Mammary epithelial cell (primary cell): ENCODE measurements at places on chromosomes 2 and 18. TPM values are rescaled to one million over a fixed set of nuclear protein-coding genes. Genes with fewer than 3 reads are reported as not detected.
A peak's percentile ranks its signal among the peaks of the same experiment; 100 is the strongest.

DNA sequence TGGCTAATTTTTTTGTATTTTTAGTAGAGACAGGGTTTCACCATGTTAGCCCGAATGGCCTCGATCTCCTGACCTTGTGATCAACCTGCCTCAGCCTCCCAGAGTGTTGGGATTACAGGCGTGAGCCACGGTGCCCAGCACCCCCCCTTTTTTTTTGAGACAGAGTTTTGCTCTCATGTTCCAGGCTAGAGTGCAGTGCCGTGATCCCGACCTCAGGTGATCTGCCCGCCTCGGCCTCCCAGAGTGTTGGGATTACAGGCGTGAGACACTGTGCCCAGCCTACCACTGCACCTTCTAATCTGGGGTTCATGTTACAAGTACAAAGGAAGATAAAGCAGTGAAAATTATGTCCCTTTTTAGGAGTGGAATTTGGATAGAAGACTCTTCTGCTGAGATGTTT lies 41.5 kb upstream of the CABLES1 start:
- DNase-seq, result no peak

GRCh38 chr2:207156451-207157161 lies 9.1 kb downstream of the KLF7 start:
- no peak for DNase-seq

The GKN2 gene
- total RNA-seq, result not detected

DNA sequence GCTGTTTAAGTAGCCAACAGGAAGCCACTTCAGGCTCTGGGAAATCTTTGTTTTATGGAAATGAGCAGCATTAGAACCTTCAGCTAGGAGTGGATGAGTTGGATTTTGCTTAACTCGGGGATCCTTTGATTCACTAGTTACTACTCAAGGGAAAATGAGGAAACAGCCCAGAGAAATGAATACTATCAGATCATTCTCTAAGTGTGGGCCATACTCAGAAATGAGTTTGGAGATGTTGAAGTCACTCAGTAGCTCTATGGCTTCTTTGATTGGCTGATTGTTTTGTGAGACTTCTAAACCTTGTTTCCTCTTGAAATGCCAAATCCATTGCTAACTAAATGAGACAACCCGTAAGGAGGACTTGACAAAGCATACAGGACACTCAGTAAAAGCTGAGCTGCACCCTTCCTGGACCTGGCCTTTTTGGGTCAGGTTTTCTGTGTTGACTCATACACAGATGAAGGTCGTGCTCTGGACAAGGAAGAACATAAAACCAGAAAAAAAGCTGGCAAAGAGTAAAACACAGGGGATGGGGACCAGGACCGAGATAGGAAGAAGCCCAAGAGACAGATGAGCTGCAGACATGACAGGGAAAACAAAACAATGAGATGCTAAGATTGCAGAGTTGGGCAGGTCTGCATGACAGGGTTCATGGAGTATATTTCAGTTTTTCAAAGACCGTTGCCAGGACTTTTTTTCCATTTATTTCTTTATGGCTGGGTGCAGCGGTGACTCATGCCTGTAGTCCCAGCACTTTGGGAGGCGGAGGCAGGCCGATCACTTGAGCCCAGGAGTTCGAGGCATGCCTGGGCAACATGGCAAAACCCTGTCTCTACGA lies 41.6 kb downstream of the INO80C start:
- peak; percentile 83 for DNase-seq

The AMMECR1L gene
- 23.8 TPM for total RNA-seq

DNA sequence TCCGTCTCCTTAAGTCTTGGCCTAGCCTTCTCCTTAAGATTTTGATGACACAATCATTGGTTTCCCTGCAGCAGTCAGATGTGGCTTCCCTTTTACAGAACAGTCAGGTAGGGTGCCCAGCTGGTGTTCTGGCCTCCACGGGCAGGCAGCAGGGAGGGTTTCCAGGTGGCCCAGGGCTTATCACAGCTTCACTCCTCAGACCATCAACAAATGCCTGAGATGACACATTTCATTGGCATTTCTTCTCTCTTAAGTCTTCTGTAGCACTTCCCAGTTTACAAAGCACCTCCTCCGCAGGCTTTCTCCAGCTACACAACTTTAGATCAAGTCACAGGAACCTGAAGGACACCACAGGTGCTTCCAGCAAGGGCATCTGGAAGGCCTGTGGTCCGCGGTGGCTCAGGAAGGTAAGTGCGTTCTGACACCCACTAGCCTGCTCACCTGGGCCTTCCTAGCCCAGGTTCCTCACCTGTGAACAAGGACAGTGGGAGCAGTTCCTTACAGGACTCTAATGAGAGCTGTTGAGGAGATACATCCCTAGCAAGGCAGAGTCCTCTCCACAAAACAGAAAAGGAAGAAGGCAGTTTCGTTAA lies 37.6 kb downstream of the PTPN18 start:
- DNase-seq, result peak; percentile 27

The DYNAP gene
- total RNA-seq, result not detected

DNA sequence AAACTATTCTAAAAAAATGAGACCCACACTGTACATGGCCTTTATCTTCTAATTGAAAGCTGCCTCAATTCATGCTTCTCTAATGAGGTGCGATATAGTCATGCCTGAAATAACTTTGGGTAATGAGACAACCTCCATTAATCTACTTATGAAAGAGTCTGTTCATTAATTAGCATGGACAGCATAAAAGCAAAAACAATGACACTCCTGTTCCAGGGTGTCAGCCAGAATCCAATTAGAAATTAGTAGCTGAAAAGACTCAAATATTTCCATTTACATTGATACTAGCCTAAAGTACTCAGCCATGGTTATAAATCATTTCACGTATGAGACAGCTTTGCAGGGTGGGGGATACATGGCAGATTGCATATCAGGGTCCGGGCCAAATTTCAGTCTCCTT lies 288.7 kb downstream of the AKAIN1 start:
- no peak for DNase-seq

GRCh38 chr2:49294225-49294624 lies 139.9 kb upstream of the FSHR start:
- no peak for DNase-seq

The GKN1 gene
- 0.43 TPM in 1 of 2 replicates, not detected in the other for total RNA-seq

DNA sequence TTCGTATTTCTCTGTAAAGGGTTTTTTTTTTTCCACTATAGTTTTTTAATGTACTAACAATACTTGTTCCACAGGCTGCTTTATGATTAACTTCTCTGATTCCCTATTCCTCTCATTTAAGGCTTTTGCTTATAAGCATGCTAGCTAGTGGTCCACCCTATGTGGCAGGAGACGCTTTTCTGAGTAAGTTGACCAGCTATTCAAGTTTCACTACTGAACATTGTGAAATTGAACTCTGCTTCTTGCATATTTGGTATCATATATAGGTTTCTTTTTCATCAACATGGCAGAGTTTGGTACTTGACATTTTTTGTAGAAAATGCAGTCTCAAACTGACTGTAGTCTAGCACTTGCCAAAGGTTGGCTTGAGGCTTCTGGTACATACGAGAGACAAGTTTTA lies 74.2 kb downstream of the OTX1 start:
- DNase-seq, result no peak

- peak; percentile 95 for DNase-seq
These were observed 60.3 kb downstream of the STEAP3 start for GRCh38 chr2:119283873-119284331.

DNA sequence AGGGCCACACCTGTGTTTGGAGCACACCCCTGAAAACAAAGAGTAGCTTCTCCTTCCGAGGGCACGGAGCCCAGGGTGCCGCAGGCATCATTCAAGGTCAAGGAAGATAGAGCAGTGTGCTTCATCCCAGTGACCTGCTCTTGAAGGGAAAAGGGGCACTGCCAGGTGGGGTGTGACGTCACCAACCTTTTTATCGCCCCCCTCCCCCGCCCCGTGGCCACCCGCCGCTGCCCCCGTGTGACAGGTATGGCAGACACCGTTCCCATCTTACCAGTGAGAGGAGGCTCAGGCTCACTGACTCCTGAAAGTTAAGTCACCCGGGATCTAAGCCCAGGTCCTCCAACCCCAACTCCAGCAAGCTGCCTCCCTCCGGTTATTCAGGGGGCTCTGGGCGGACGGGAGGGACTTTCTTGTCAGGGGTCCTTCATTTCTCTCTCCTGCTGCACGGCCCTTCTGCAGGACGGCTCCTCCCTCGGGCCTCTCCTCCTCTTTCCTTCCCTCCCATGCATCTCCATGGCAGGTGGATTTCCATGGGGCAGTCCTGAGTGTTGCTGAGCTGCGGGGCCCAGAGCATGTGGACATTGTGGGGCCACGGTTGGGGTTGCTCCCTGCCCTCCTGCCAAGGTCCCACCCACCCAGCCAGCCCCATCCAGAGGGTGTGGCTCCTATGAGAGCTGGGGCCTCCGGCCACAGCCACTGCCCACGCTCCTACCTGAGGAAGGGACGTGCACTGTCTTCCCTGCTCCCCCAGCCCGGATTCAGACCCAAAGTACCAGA lies 114.1 kb upstream of the HDAC4 start:
- no peak for DNase-seq

DNA sequence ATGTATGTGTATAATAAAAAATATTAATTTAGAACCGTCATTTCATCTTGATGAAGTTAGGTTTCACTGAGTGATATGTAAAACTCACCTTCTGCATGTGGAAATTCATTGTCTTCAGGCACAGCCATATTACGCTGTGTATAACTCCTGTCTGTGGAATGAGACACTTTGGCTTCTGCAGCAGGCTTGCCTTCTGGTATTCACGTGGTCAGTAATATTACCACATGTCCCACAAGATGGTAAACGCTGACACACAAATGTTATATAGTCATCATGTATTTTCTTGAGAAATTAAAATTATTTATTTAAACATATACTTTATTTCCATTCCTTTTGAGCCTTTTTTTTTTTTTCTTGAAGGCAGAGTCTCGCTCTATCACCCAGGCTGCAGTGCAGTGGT lies 25.1 kb upstream of the AAK1 start:
- DNase-seq, result peak; percentile 27

DNA sequence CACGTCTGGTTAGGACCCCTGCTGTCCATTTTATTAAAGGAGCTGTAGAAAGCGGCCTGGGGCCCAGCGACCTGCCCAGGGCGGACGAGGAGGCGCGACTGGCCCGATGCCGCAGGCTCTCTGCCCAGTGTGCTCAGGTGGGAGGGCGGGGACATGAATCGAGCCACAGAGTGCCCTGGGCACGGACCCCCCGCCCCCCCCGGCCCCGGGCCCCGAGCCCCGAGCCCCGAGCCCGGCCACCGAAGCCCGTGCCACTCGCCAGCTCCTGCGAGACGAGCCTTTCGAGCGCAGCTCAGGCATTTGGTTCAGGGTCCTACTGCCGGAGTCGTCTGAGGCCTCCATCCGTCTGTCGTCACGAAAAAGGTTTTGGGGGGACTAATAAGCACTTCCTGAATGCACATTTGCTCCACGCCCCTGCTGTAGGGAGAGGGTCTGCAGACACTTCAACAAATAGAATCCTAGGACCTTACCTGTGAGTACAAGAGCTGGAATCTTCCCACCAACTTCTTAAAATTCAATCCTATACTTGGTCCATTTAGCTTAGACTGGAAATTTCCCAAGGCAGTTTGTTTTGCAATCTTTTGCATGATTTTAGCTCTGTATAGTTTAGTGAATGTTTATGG lies 602 bp upstream of the ADAM17 start:
- peak; percentile 37 for DNase-seq

DNA sequence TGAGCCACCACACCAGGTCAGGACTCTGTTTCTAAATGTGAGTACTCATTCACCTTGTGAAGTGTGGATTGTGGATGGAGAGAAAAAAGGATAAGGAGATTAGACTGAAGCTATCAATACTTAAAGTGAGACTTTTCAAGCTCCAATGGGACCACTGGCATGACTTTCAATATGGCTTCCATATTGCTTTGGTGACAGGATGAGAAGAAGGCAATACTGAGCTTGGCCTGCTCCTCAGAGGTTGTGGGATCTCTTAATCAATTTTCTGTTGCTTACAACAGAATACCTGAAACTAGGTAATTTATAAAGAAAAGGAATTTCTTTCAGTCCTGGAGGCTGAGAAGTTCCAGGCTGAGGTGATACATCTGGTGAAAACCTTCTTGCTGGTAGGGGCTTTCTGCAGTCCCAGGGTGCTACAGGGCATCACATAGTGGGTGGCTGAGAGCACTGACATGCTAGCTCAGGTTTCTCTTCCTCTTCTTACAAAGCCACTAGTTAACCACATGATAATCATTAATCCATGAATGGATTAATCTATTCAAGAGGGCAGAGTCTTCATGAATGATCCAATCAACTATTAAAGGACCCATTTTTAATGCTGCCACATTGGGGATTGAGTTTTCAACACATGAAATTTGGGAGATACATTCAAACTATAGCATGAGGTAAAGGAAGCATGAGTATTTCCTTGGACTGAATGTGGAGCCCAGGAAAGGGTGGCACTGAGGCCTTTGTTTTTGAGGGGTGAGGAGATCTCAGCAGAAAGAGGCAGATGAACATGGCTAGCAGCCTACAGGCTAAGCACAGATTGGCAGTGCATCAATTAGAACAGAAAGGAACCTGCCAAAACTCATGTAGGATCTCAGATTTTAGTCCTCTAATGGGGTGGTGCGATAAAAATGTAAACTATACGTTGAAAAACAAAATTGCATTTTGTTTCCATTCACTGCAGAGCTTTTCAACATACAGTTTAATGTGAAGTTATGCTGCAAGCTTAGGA lies 274.5 kb downstream of the PIK3C3 start:
- no peak for DNase-seq

The FBXO48 gene
- 1.6 TPM in 2 replicates for total RNA-seq

The ABCG5 gene
- total RNA-seq, result not detected in 2 replicates

- DNase-seq, result no peak
These were observed 19.4 kb upstream of the PPP4R3B start for GRCh38 chr2:55636831-55637230.

DNA sequence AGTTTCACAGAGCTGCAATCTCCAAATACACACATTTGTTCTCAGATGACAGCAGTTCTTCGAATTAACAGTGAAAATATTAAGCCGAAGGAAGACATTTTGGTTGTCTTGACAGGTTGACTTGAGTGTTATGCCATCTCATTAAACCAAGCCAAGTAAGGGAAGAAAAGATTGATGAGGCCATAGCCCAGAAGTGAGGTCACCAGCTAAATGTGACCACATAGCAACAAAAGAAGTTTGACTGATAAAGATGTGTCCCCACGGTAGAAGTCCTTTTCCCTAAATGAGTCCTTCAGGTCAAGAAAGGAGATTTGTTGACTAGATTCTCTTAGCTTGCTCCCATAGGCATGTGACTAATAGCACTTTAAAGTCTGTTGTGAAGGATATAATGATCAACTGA lies 156.1 kb downstream of the CDH20 start:
- DNase-seq, result no peak

- DNase-seq, result no peak
These were observed 137.6 kb upstream of the HS6ST1 start for GRCh38 chr2:128456281-128456680.

The ANXA4 gene
- 147 and 167 TPM in 2 replicates for total RNA-seq

- no peak for DNase-seq
These were observed 266.5 kb upstream of the SPOPL start for GRCh38 chr2:138235041-138235440.

The LYG2 gene
- total RNA-seq, result not detected

DNA sequence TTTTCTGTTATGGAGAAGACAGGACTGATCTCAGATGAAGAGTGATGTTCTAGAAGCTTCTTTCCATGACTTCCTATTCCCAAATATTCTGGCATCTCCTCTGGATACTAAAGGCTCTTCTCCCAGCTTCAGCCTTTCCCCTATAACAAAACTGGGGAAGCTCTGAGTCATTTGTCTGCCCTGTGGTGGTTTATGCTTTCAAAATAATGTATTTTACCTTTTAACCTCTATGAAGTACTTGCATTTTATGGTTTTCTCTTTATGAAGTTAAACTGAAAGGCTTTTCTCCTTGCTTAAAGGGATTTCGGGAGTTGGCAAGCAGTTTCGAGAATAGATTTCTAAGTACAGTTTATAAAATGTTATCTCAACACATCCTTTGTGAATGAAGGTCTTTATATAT lies 104.4 kb downstream of the TANC1 start:
- peak; percentile 55 for DNase-seq

GRCh38 chr2:107383691-107384090 lies 443.0 kb upstream of the RGPD4 start:
- no peak for DNase-seq
